Amniotic stem cell (primary cell): ENCODE measurements at places on chromosomes 13 and 19.

DNA sequence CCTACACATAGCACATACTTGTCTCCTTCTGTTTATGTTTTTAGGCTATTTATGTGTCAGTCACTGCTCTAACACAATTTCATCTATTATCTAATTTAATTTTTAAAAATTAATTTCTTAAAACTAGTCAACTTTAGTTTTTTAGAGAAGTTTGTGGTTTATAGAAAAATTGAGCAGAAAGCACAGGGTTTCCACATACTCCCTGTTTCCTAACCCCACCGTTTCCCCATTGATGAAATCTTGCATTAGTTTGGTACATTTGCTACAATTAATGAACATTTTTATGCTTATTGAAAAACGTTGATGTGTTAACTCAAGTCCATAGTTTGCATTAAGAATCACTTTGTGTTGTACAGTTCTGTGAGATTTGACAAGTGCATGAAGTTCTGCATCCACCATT lies 53.5 kb downstream of the TNFSF13B start:
- no peak for DNase-seq

DNA sequence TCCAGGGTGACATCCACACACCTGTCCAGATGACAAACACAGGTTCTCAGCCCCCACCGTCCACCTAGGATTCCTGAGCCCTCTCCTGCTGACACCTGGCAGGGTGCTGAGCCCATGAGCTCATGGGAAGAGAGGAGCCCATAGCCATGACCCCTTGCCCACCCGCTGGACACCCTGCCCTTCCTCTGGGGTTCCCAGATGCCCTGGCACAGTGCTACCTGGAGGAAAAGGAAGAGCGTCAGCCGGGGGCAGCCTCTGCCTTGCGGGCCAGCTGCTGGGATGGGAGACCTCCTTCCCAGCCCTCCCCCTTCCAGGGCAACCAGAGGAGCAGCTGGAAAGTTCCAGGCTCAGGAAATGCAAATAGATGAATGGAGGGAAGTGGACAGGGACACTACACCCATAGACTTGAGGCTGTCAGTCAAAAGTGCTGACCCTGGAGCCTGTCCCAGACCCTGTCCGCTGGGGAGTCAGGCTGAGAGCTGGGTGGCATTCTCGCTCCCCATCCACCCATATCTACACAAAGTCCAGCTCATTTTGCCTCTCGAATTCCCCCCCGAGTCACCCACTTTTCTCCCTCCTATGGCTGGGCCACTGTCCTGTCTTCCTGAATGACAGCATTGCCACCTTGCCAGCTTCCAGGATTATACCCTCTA lies 12.3 kb upstream of the ARHGEF18 start:
- no peak for DNase-seq

- DNase-seq = no peak
Measured at GRCh38 chr19:920051-920864, 3.1 kb downstream of the KISS1R start.

- DNase-seq = no peak
Measured at GRCh38 chr13:90889906-90890834, 457.3 kb upstream of the MIR17HG start.
